Left renal cortex interstitium (tissue), 4 donors: ENCODE measurements at places on chromosomes 5 and 9.

- no peak for DNase-seq
These were observed 34.5 kb upstream of the COL5A1 start for GRCh38 chr9:134606951-134607731.

DNA sequence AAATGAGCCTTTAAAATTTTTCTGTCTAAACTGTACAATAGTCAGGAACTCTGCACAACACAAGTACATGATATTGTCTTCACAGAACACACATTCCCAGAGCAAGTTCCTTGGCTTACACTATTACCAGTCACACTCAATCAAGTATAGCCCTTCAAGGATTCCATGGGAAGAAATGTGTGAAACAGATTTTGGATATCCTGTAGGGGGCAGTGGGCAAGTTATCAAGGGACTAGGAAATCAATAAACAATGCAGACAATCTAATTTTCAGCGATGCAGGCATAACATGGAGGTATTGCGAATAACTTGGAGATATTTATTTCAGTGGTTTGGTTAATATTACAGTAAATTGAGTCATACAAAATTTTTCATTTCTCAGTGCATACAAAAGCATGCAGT, 1171.5 kb upstream of the NUDT12 start:
- no peak for DNase-seq

GRCh38 chr5:129973716-129974426, 69.6 kb downstream of the CHSY3 start:
- no peak for DNase-seq

GRCh38 chr9:121268598-121268850, 562 bp downstream of the GSN start:
- DNase-seq = no peak

DNA sequence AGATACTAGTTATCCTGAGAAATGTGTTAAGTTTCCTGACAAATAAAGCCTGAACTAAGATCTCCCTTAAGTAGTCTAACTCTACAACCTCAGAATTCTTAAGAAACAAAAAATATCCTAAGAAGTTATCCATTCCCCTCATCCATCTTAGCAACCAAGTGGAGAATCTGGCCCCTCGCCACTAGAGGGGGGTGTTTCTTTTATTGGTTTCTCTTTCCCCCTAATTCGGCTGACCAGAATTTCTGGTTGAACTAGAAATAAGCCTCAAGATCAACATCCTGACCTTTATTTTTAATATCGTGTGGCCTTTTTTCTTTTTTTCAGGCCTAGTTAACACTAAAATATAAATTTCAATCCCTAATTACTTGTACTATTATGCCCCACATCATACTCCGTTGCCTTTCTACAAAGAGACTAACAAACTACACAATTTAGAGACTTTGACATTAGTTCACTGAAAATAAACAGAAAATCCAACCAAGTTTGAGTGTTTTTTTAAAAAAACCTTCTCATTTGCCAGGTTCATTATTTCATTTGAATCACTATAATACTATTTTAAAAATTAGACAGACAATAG, 14.3 kb upstream of the NR4A3 start:
- no peak for DNase-seq

DNA sequence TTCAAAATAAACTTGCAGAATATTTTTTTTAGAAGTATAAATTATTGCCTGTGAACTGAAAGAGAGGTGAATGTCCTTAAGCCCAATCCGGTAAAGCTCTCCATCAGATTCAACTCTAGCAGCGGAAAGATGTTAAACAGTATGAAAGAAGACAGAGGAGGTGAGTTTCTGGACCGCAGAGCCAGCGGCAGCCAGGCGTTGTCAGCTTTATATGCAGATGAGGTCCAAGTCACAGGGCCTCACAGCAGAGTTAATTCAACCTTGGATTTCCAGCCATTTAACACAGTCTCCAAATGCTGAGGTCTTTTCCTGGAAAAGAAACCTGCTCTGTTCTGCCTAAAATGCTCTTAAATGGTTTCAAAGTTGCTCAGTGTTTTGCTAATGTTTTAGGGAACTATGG, 75.5 kb downstream of the OTULIN start:
- DNase-seq = no peak

- DNase-seq = no peak
These were observed 10.6 kb upstream of the SLC2A6 start for GRCh38 chr9:133489253-133490190.

DNA sequence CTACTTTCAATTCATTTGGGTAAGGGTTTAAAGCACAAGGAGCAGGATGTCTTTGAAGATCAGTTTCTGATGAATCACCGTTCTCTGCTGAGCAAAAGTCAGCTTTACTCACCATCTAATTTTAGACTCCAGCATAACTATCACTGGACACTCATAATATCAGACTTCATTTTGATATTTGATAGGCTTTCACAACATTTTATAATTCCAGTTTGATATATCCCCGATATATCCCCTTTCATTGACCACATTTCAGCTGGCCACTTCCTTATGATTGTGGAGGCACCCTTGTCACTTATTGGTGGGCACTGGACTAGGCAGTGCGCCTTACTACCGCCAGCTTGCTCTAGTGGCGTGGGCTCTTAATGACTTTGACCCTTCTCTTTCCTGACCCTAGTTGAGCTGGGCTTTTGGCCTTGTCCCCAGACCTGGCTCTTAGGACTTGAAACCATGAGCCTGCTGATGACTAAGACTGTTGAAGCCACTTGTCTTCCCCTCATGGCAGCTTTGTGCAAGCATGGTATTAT, 46.8 kb downstream of the CYSTM1 start:
- DNase-seq = no peak

GRCh38 chr5:67021031-67021430, 175.6 kb downstream of the CD180 start:
- no peak for DNase-seq

GRCh38 chr5:173785866-173786265, 102.3 kb upstream of the CPEB4 start:
- DNase-seq = no peak
